ENCODE measurements at places on chromosomes 12 and 14.

GRCh38 chr12:120866108-120866507 is 38.0 kb downstream of the SPPL3 start:
- no peak for DNase-seq

DNA sequence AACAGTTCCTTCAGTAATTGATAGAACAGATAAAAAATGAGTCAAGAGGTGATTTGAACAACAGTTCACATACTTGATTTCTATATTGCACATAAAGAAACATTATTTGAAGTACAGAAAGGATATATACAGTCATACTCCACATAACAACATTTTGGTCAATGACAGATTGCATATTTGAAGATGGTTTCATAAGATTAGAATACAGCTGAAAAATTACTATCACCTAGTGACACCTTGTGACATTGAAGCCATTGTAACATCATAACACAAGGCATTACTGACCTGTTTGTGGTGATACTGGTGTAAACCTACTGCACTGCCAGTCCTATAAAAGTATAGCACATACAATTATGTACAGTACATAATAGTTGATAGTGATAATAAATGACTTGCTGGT is 43.1 kb upstream of the ABCC9 start:
- DNase-seq, result no peak

DNA sequence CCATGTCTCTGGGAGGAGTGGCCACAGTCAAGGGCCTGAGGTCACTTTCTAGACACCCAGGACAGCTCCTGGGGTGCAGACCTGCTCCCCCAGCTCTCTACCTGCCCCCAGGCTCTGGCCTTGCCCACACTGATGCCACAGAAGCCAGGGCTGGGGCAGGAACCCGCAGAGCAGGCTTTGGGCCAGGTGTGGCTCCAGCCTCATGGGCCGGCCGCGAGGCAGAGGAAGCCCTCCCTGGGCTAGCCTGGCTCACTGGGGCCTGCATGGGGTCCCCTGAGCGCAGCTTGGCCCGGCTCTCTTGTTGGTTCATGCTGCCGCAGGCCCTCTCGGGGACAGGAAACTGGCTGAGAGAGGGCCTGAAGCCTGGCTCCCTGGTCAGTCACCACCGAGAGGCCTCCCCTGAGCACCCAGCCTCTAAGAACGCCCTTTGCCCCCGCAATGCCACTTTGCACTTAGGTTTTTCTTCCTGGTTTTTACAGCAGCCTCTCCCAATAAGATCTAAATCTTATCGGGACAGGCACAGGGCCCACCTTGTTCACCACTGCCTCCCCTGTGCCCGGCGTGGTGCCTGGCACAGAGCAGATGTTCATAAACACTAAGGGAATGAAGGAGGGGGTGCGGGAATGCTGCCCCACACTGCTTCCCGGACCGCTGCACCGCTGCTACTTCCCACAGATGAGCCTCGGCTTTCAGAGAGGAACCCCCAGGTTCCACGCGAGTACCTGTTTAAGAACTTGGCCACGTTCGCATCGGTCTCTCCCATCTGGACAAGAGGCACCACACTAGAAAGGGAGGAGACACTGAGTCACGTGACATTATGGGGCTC is 14.7 kb downstream of the MMAB start:
- DNase-seq, result no peak

- DNase-seq, result no peak
Measured at GRCh38 chr14:97077253-97077653, 280.1 kb downstream of the VRK1 start.

DNA sequence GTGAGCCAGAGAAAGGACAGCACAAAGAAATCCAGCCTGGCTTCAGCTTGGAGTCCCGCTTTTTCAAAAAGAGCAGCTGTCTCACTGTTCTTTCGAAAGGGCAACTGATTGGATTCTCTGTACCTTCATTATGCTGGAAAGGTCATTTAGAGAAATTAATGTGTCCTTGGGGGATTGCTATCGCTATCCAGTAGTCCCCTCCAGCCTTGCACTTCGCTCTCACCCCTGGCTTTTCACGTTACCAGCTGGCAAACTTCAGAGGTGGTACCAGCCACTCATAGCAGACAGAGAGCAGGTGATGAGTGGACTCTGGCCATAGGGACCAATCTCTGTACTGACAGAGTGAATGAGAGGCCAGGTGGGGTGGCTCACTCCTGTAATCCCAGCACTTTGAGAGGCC is 11.8 kb upstream of the NUAK1 start:
- DNase-seq, result no peak

GRCh38 chr14:31300296-31300695 is 92.7 kb upstream of the HECTD1 start:
- no peak for DNase-seq

DNA sequence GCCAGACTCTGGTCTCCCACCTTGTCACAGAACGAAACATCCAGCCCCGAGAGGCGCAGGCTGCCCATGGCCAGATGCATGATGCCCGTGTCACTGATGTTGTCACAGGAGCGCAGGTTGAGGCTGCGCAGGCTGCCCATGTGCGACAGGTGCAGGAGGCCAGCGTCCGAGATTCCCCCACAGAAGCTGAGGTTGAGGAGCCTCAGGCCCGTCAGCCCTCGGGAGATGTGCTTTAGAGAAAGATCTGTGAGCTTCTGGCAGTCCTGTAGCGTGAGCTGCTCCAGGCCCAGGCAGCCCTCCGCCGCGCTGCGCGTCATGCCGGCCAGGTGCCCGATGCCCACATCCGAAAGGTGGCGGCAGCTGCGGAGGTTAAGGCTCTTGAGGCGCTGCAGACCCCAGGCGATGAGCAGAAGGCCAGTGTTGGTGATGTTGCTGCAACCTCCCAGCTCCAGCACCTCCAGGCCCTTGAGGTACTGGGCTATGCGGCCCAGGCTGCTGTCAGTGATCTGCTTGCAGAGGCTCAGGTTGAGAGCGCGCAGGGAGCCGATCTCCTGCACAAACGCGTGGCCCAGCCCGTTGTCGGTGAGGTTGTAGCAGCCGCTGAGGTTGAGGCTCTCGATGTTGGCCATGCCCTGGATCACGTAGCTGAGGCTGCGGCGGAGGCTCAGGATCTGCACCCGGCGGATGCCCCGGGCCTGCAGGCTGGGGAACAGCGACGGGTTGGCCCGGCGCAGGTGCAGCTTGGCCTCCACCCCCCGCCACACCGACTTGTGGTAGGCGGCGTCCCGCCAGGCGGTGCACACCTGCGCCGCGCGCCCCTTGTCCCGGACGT is 991 bp downstream of the FBXL14 start:
- no peak for DNase-seq

DNA sequence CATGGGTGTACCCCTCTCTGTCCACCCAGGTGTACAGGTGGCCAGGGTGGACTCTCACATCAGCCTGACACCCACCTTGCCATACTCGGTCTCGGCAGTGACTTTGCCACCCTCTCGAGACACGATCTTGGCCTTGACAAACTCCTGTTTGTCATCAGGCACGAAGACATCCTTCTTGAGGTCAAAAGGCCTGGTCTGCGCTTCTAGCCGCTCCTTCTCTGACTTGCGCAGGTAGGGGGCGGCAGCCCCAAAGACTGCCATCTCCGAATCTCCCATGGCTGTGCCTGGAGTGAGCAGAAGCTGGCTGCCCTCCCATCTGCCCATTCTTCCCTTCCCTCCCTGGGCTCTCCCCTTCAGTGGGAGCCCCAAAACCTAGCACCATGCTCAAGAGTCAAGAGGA is 2.0 kb downstream of the MYH7 start:
- DNase-seq, result no peak

DNA sequence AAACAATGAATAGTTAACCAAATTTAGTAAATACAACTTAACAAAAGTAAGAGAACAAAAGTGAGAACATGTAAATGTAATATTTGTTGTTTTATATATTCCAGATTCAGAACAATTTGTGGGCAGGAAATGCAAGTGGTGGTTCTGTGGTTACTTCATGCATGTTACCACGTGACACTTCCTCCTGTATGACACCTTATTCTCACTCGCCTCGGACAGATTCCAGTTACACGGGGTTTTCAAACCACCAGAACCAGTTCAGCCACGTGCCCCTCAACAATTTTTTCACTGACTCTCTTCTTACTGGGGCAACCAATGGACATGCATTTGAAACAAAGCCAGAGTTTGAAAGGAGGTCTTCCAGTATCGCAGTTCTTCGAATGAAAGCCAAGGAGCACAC is 21.0 kb downstream of the ALX1 start:
- DNase-seq, result no peak

GRCh38 chr12:66823857-66824570 is 145.1 kb upstream of the GRIP1 start:
- DNase-seq, result no peak

GRCh38 chr12:78470354-78471195 is 394.0 kb upstream of the SYT1 start:
- DNase-seq, result no peak

- DNase-seq, result no peak
Measured at GRCh38 chr12:86256163-86256562, at the start of gene MGAT4C. Gene MGAT4C (minus strand): TSS chr12:86256391.
